ENCODE measurements at places on chromosomes 7 and 10.

DNA sequence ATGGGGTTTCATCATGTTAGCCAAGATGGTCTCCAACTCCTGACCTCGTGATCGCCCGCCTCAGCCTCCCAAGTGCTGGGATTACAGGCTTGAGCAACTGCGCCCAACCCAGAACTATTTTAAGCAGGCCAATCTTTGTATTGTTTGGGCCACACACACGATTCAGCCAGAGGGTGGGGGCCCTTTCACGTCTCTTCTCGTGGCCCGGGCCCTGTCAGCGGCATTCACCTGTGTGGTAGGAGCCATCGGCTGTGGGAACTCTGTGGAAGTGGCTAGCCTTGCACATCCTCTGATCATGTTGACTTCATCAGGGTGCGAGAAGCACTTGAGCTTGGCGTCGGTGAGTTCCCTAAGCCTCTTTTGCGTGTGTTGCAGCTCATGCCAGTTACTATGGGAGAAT, 16.9 kb downstream of the SUN1 start:
- no peak for DNase-seq

DNA sequence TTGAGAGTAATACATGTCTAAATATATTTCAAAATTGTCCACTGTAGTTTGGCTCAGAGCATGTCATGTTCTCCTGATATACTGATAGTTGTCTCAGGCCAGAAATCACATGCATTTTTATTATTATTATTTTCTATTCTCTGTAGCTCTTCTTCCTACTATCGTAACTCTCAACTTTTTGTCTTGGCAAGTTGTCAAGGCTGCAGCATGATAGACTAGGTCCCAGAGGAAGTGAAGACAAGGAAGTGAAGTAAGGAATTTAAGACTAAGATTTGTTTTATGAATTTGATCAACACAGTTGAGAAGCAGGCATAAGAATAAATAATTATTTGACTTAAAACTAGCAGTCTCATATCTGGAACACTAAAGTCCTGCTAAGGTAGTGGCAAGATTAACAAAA, 369.5 kb downstream of the ABCA13 start:
- no peak for DNase-seq

DNA sequence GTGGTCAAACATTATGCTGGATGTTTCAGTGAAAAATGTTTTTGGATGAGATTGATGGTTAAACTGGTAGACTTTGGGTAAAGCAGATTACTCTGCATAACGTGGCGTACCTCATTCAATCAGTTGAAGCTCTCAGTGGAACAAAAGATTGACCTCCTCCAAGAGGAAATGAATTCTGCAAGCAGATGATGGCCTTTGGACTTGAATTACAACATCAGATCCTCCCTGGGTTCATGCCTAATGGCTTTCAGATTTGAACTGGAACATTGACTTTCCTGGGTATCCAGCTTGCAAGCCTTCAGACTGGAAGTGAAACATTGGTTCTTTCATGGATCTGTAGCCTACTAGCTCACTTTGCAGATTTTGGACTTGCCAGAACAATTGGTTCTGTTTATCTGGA, 169.3 kb upstream of the MALRD1 start:
- DNase-seq = no peak

- peak; percentile 92 for DNase-seq
Observed at GRCh38 chr7:149147072-149147751, at the start of gene ZNF398. ZNF398 (plus strand) TSS chr7:149147453; CDS start chr7:149147743, 290 bp downstream.

GRCh38 chr7:29331163-29331562, 136.6 kb downstream of the CHN2 start:
- DNase-seq = peak; percentile 85

DNA sequence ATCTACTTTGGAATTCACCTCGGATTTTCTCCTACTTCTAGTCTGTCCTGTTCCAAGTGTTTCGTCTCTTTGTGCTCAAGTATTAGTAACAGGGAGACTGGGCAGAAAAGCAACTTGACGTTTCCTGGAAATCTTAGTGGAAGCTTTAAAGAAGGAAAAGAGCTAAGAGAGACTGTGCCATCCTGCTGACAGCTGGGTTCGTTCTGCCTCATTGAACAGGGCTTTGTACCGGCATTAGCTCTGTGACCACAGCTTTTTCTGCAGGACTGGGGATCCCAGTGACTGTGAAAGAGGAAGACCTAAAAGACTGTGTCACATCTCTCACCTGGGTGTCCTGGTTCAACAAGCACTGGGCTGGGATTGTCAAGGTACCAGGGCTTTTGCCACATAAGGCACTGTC, 70.8 kb upstream of the CDCA7L start:
- DNase-seq = peak; percentile 87

- DNase-seq = peak; percentile 15
Observed at GRCh38 chr10:95315509-95315908, 24.7 kb upstream of the PDLIM1 start.

GRCh38 chr10:12042409-12042796, 206 bp downstream of the UPF2 start:
- peak; percentile 40 for DNase-seq

DNA sequence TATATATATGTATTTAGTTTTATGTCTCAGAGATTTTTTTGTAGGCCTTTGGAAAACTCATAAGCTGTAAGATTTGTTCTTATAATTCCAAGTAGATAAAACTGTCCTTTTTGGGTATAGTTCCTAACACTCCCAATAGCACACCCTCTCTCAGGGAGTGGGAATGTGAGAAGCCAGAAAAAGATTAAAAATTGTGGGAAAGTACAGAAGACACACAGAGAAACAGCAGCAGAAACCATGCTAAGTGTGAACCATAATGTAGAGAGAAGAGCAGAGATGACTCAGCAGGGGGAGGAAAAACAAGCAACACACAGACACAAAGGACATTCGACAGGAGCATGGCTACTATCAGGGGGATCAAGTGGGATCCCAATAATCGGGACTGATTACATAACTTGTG, 401.6 kb downstream of the MAGI2 start:
- no peak for DNase-seq

DNA sequence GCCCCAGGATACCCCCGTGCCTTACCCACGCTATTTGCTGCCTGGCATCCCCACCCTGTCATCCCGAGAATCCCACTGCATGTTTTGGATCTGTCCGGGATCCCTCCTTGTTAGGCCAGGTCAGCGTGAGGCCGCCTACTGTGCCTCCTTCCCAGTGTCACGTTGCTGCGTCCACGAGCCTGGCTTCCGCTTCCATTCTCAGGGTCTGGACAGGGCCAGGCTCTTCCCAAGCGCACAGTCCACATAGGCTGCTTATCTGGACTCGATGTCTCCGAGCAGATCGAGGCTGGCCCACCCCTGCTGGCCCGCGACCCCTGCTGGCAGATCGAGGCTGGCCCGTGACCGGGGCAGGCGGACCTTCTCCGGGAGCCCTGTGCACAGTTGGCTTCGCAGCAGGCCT, 27.1 kb downstream of the FOXK1 start:
- DNase-seq = no peak

DNA sequence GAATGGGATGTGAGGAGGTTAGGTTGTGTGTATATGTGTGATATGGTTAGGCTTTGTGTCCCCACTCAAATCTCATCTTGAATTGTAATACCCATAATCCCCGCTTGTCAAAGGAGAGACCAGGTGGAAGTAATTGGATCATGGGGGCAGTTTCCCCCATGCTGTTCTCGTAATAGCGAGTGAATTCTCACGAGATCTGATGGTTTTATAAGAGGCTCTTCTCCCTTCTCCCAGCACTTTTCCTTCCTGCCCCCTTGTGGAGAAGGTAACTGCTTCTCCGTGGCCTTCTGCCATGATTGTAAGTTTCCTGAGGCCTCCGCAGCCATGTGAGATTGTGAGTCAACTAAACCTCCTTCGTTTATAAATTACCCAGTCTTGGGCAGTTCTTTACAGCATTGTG, 47.3 kb downstream of the NPVF start:
- DNase-seq = peak; percentile 30

DNA sequence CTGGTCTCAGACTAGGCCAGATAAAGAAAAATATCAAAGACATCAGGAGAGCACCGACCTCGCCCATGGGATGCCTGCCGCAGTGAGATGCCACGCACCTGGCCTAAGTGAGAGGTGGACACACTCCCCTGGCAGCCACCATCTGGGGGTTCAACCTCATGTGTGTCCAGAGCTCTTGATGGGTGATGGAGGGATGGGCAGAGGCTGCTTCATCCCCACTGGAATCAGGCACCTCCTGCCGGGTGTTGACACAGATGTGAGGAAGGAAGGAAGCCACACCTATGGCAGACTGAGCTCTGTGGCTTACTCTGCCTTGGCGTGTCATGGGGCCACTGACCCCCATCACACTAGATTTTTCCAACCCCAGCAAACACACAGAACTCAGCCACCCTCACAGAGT, 11.4 kb downstream of the ZNF488 start:
- DNase-seq = no peak

- DNase-seq = no peak
Observed at GRCh38 chr10:89280508-89280907, 21.3 kb upstream of the IFIT2 start.

GRCh38 chr10:126499744-126500143, 111.5 kb upstream of the ADAM12 start:
- DNase-seq = peak; percentile 12

- peak; percentile 54 for DNase-seq
Observed at GRCh38 chr7:151080067-151080521, 515 bp downstream of the FASTK start.

GRCh38 chr10:114931072-114931679, 6.8 kb upstream of the TRUB1 start:
- no peak for DNase-seq

GRCh38 chr10:122992031-122992585, 11.9 kb downstream of the PSTK start:
- DNase-seq = no peak

- DNase-seq = no peak
Observed at GRCh38 chr7:143210541-143210940, 11.3 kb upstream of the TAS2R40 start.

- no peak for DNase-seq
Observed at GRCh38 chr10:85649461-85649860, 717.1 kb downstream of the GRID1 start.

DNA sequence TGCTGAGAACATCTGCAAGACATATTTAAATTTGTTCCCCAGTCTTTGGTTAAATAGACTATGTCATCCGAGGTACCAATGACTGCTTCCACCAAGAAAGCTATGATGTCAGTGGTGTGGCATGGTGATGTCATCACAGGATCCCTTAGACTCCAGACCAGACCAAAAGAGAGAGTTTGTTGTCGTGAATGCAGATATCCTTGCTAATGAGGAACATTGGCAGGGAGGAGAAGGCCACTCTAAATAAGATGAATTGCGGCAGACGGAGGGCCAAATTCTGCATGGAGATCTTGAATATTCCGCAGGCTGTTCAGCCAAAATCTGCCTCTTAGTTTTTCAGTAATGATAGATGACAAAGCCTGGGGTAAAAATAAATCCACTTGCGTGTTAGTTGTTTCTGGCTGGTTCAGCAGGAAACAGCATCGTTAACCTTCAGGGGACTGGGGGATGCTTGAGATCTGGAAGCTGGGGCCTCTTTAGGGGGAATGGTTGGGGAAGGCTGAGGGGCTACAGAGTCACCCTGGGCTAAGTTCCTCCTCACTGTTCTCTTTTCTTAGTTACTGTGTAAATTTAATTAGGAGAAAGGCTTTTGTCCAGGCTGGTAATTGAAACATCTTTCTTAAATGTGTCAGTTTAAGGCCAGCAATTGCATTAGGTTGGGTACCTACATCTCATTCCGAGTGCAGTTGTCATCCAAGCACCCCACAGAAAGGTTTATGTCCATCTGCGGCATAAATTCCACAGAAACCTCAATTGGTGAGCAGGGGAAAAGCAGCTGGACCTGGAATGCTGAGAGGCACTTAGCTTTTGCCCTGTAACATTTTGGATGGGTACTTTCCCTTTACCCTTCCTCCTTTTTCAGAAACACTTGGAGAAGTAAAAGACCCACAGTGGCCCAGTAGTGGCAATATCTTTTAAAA, 11.6 kb upstream of the CAMK1D start:
- no peak for DNase-seq

- DNase-seq = no peak
Observed at GRCh38 chr10:9009505-9009904, 955.0 kb downstream of the GATA3 start.

GRCh38 chr7:83178066-83178465, 15.4 kb upstream of the PCLO start:
- DNase-seq = peak; percentile 31

GRCh38 chr10:69319841-69320316, 41.6 kb downstream of the HK1 start:
- no peak for DNase-seq

- DNase-seq = no peak
Observed at GRCh38 chr7:47389923-47390630, 191.8 kb downstream of the TNS3 start.

DNA sequence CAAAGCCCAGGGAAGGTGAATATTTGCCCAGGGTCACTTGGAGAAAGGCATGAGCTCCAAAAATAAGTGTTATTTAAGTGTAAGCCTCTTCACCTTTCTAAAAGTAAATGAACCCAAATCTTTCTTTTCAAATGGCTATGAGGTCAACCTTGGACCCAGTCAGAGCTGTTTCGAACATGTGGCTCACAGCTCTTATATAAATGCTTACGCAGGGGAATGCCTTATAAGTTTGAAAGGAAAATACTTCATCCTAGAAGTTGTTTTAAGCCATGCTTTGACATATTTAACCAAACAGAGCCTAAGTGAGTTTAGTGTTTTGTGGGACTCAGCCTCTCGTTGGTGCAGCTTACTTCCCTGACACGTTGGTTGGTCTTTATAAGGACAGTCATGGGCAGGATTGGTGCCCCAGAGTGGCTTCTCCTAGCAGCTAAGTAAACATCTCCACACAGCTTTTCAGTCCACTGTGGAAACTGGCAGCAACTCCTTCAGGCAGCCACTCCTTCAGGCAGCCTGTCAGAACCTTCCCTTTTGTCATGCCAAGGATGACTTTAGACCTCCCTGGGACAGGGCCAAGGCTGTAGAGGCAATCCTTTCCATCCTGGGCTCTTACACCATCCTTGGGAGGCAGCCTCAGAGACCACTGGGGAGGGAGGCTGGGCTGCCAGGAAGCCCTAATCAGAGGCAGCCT, 43.6 kb downstream of the MINDY4 start:
- no peak for DNase-seq

DNA sequence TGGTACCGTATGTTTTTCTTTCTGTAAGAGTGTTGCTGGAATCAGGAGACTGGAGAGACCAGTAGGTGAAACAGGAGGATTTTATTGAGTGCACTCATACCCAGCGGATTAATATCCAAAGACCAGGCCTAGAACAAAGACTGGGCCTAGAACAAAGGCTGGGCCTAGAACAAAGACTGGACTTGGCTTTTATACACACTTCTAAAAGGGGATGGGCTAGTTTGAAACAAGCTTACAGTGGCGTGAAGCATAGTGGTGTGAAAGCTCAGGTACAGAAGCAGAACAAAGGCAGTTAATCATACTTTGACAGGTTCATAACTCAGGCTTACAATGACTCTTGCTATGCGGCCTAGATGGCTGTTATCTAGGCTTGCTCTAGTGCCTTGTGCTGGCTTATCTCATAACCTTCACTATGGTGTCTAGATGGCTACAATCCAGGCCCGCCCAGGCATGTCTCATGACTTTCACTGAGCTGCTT, 67.7 kb downstream of the TRIM24 start:
- peak; percentile 17 for DNase-seq

GRCh38 chr7:82429408-82429807, 14.2 kb downstream of the CACNA2D1 start:
- DNase-seq = peak; percentile 69
